GM04503 (cell line): ENCODE measurements at places on chromosomes 13 and 19.

GRCh38 chr19:37007587-37008220, 70.5 kb upstream of the ZNF420 start:
- DNase-seq, result no peak

DNA sequence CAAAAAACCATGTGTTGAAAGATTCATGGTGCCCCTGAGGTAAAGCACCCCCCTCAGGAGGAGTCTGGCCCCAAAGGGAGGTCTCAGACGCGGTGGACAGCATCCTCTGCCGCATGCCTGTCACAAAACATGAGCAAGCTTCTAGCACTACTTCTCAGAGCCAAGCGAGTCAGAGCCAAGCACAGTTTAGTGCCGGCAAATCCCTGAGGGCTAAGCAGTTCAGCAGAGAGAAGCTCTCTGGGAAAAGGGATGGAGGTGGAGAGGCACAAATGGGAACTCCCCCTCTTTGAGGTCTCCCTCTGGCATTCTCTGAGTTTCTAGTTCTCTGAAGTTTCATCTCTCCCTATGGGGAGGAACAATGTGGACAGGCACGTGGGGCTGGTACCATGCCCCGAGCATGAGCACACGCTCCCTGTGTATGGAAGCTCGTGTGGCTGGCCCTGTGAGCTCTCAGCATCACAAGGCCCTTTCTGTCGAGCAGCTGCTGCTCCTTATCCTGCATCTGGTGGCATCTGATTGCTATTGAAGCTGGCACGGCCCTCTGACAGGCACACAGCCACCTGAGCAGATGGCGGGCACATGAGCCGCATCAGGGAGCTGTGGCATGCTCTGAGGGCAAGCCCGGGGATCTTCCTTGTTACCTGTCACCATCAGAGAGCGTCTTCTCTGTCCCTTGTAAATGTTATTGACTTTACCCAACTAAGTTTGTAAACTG, 325.1 kb downstream of the SLC7A1 start:
- DNase-seq, result no peak

DNA sequence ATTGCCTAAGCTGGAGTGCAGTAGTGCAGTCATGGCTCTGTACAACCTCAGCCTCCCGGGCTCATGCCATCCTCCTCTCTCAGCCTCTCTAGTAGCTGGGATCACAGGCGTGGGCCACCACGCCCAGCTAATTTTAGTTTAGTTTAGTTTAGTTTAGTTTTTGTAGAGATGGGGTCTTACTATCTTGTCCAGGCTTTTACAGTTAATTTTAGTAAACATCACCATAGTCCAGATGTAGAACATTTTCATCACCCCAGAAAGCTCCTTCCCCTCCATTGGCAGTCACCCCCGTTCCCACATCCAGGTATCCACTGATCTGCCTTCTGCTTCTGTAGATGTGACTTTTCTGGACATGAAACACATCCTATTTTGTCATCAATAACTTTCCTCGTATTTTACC, 41.1 kb downstream of the DNM2 start:
- no peak for DNase-seq

DNA sequence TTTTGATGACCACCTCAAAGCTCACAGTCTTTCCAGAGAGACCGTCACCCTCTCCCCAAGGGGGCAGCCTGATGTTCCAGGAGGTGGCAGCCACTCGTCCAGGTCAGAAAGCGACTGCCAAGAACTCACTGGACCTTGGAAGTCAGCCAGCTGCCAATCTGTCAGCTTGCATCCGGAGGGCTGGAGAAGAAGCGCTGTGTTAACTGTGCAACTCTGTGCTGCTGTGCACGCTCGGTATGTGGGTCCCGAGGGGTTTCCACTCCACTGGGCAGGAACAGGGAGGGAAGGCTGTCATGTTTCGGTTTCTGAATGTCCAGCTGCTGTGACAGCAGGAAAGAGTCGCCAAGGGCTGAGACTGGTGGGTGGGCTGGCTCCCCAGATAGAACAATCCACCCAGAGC, 89.2 kb downstream of the CACNA1A start:
- no peak for DNase-seq

- DNase-seq, result no peak
Measured at GRCh38 chr13:101978552-101979315, 423.1 kb downstream of the FGF14 start.

DNA sequence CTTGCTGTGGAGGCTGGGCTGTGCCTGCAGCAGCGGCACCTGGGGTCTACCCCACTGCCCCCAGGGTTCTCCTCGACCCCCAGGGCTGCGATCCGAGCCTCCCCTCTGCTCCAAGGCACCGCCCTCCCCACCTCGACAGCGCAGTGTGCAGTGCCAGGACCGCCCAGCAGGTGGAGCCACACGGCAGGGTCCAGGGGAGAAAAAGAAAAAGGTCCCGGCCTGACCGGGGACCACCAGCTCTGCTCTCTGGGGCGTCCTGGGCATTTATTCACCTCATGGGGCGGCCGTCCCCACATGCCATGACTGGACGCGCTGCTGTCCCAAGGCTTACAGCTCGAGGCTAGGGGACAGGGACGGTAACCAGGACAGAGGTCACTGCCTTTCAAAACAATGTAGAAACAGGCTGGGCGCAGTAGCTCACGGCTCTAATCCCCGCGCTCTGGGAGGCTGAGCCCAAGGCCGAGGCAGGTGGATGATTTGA, 10.6 kb downstream of the REXO1 start:
- no peak for DNase-seq

DNA sequence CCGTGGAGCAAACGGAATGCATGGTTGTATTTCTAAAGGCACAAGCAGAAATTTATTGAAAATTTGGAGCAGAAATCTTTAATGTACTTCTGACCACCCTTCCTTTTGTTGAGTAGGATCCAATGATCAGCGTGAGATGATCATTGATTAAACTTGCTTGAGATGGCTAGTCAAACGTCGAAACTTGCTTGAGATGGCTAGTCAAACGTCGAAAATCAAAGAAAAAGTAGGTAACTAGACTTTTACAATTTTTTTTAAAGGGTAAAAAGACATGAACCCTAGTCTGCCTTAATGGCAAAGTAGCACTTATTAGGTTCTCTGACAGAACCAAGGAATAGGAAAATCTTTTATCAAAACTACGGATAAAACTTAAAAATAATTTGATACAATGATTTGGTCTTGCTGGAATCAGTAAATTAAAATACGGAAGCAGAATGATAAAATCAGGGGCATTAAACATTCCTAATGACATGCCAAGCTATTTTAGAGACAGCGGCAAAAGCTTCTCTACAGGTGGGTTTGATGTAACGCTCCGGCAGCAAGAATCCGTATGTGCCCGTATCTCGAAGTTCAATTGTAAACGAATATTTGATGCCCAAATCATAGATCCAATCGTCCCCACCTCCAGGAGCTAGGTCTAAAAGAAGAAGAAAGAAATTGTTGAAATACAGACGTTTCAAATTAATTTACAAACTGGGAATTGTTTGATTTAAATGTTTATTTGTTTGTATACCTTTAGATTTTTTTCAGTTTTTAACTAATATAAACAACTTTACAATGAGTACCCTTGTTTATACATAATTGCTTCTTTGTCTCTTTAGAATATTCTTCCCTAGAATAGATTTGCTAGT, 841 bp upstream of the ZC3H13 start:
- no peak for DNase-seq

- no peak for DNase-seq
Measured at GRCh38 chr19:33171222-33171795, 22.8 kb upstream of the LRP3 start.

DNA sequence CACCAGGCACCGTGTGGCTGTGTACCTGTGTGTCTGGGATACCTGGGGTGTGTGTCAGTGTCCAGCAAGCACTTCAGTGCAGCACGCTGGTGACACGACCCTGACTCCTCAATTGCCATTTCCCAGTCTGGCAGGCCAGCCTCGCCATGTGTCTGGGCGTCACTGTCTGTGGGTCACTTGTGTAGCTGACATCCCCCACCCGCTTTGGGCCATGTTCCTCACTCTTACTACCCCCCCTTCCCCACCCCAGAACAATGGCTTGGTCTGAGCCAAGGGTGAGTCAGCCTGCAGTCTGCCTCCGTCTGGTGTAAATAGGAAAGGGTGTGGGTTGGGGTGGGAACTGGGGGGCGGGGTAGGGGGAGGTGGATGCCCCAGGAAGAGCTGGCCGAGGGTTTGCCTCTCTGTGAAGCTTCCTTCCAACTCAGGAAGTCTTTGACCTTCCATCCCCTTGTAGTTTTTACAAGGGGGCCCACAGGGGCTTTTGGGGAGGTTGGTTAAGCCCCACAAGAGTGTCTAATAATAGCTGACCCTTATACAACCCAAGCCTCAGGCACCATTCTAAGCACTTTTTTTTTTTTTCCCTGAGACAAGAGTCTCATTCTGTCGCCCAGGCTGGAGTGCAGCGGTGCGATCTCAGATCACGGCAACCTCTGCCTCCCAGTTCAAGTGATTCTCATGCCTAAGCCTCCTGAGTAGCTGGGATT, 17.6 kb downstream of the NOVA2 start:
- no peak for DNase-seq

DNA sequence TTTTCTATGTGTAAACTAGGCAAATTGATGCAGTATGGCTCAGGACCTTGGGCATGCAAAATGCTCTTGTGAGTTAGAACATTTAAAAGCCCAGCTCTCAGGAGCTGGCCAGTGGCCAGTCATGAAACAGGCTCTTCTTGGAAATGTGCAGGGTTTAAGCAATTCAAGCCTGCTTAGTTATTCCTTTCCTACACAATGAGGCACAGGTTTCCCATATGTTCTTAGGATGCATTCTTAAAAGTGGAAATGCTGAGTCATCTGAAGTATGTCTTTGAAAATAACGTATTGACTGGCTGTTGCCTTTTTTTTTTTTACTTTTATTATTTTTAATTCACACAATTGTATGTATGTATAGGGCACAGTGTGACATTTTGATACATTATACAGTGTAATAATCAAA, 300.7 kb downstream of the SLC7A1 start:
- DNase-seq, result no peak
